ENCODE measurements at places on chromosomes 3 and 15.
A peak's percentile ranks its signal among the peaks of the same experiment; 100 is the strongest.

DNA sequence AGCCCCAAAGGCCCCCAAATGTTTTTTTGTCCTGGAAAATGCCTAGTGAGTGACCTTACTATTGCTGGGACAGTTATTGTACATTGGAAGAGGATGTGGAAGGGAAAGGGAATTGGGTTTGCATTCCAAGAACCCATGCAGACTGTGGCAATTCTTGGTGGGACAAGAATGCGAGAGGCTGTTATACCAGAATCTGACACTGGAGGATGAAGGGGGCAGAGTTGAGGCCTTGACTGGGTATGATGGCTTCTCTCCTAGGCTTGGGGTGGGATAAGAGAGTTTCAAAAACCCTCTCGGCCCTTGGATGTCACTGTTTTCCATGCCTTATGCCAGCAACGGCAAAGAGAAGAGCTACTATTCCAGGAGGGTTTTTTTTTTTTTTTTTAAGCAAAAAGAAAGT lies 25.3 kb downstream of the IL16 start:
- DNase-seq, result no peak

- no peak for DNase-seq
Measured at GRCh38 chr3:31891876-31892455, 89.1 kb downstream of the OSBPL10 start.

DNA sequence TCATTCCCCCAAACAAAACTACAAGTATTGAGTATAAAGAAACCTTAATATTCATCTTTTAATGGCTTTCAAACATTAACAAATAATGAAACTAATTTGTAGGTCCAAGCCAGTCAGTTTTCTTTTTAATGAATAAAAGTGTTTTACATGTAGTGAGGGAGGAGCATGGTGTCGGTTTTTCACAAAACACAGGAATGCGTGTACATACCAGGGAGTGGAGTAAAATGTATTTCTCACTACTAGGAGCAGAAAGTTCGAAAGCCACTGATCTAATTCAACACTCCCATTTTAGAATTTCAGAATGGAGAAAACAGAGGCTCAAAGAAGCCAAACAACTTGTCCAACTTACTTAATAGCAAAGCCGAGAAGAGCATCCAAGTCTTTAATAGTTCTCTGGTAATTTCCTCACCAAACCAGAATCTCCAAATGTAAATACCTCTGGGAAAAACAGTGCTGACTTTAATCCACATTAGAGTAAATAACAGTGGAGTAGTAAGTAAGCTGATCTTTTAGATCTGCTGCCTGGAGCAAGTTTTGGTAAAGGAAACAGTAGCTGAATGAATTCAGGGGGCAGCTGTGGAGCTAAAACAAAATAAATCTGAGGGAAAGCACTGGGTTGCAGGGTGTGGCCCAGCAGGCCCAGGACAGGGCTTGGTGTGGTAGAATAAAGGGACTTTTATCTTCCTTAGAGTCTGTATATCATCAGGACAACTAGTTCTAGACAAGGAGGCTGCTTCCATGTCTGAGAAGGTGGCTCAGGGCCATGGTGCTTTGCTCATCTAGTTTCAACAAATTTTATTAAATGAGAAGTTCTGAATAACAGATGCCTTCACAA lies 7.9 kb downstream of the ANP32A start:
- no peak for DNase-seq

DNA sequence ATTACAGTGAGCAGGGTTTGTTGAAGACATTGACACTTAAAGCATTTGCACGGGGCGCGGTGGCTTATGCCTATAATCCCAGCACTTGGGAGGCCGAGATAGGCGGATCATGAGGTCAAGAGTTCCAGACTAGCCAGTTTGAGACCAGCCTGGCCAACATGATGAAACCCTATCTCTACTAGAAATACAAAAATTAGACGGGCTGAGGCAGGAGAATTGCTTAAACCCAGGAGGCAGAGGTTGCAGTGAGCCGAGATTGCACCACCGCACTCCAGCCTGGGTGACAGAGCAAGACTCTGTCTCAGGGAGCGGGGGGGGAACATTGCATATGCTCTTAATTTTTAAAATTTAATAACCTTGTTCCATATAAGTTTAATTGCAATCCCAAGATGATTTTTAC lies 11.9 kb downstream of the STT3B start:
- DNase-seq, result peak; percentile 31

- no peak for DNase-seq
Measured at GRCh38 chr3:176357891-176358290, 839.4 kb downstream of the TBL1XR1 start.

- DNase-seq, result no peak
Measured at GRCh38 chr3:158465074-158465473, 105.9 kb upstream of the MLF1 start.

DNA sequence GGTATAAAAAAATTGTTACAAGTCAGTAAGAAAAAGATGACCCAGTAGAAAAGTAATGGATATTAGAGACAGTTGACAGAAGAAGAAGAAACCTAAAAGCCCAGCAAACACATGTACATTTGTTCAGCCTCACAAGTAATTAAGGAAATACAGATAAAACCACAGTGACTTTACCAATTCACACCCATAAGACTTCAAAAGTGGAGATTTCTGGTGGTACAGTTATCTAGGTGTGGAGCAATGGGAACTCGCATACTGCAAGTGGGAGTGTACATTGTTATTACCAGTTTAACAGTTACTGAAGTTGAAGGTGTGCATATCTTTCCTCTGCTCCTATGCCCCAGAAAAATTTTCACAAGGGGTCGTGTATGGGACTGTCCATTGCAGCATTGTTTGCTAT lies 18.1 kb upstream of the MAPKBP1 start:
- DNase-seq, result no peak

DNA sequence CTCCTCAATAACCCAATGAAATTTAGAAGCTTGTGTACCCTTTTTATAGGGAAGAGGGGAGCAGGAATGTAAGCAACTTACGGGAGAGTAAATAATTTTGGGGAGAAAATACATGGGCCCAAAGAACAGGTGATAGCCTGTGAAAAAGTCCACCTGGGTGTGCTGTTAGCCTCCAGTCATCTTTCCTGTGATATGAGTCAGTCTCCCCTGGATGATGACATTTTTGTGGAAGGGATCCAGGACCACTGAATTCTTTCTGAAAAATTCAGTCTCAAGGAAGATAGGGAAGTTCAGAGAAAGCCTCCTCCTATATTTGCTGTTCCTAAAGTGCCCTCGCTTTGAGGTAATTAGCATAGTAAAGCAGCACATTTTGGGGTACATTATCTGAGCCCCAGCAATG lies 149.8 kb downstream of the SQOR start:
- DNase-seq, result no peak

GRCh38 chr3:10753964-10754363 lies 62.1 kb upstream of the SLC6A11 start:
- DNase-seq, result peak; percentile 28

DNA sequence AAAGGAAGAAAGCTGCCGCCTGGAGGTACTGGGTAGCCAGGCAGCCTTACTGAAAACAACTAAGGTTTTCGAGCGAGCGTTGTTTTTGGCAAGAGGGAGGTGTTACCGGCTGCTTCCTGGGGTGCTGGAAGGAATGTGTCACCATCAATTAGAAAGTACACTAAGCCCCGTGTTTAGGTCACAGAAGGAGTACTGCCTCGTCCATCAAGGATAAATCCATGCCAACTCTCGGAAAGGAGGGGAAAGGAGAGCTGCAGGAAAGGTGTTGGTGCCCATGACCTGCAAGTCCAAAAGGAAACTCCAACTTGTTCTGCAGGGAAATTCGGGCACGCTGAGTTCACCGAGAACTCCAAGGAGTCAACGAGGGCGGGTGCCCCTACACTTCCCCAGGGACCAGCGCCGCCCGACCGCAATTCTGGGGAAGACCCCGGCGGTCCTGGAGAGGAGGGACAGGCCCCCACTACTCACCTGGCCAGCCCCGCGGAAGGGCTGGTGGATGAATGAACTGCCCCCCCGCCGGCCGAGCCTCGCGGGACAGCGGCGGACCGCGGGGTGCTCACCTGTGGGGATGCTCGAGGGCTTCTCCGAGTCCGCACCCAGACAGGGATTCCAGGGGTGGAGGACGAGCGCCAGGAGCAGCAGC lies 542 bp downstream of the PLOD2 start:
- DNase-seq, result peak; percentile 86

GRCh38 chr3:12648384-12648959 lies 15.4 kb downstream of the RAF1 start:
- DNase-seq, result no peak

GRCh38 chr3:193665370-193665989 lies 72.5 kb downstream of the OPA1 start:
- peak; percentile 54 for DNase-seq

DNA sequence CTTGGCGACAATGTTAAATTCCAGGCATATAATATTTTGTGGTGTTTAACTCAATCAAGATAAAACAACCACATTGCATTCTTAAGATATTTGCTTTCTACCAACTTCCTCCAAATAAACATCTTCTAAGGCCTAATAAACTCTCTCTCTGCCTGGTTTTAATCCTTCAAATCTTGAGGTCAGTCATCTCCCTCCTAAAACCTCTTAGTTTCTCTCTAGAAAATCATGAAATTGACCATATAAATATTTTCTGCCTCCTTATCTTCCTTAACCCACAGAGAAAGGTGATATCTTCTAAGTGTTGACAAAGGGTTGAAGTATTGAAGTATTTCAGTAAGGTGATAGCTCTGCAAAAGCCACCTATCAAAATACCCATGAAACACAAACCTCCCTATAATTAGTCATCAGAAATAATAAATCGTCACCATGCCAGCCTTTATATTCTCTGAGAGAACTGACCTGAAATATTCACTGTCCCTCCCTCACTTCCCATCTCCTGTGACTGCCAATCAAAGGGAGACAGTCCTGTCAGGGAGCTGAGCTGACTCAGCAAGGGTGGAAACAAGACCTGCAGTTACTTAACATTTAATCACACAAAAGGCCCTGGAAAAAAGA lies 1261.1 kb downstream of the ROBO1 start:
- DNase-seq, result no peak

DNA sequence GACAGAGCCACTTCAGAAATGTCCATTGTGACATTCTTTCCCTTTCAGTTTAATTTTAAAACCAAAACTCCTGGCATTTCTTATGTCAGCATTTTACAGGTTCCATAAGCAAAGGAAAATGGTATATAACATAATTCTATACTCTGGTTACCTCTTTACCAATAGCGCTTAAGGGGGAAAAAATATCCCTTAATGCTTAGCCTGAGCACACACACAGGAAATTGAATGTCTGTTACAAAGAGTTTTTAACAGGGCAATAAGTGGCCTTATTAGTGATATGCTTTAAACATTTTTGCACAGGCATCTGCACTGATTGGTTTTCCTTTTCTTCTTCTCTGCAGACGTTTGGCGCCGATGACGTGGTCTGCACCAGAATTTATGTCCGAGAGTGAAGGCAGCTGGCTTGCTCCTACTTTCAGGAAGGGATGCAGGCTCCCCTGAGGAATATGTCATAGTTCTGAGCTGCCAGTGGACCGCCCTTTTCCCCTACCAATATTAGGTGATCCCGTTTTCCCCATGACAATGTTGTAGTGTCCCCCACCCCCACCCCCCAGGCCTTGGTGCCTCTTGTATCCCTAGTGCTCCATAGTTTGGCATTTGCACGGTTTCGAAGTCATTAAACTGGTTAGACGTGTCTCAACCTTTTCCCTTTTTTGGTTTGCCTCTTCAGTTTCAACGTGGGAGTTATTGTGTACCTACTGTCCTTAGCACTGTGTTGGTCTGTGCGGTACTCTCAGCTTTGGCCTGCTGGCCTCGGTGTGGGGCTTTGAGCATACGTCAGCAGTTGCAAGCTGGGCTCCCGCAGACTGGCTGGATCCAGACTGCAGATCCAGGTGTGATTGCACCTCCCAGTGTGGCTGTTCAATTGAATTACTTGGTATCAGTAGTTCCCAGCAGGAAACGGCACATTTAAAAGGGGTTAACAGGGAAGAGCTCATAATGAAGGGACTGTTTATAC lies 7.7 kb downstream of the CRABP1 start:
- DNase-seq, result no peak

DNA sequence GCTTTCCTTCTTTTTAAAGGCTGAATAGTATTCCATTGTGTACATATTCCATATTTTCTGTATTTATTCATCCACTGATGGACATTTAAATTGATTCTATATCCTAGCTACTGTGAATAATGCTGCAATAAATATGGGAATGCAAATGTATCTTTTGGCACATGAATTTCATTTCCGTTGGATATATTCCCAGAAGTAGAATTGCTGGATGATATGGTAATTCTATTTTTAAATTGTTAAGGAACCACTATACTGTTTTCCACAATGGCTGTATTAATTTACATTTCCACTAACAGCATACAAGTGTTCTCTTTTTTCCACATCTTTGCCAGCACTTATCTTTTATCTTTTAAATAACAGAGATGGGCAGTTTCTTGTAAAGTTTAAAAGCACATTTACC lies 302.7 kb downstream of the CTNNB1 start:
- no peak for DNase-seq

DNA sequence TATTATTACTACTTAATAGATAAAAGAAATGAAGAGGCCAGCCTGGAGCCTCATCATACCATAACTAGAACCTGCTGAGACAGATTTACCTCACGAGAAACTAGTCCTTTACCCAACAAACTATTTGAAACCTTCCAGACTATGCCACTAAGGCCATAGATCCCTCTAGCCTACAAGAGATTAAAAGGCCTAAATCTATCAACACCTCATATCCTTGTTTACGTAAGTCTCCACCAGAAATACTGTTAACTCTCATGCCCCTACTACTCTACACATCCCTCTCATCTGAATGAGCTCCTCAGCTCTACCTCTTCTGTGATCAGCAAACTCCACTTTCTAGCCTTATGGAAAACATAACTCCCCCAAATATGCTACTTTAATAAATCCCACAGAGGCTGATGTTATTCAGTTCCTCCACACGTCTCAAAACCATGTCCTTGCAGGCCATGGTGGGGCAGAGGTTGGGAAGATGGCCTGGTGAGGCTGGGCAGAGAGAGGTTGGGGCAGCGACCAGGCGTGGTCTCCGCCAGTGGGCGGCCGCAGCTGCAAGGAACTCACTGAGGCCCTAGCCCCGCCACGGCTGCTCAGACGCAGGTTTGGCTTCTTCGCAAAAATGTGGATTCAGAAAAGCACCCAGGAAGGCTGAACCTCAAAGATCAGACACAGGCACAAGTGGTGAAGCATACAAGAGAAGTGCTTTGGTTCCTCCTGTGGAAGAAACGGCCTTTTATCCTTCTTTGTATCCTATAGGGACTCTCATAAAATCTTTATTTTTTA lies 65.8 kb downstream of the GSK3B start:
- no peak for DNase-seq

- no peak for DNase-seq
Measured at GRCh38 chr3:49410846-49411534, 786 bp downstream of the RHOA start.
